ENCODE measurements at places on chromosomes 11 and 22.

GRCh38 chr11:70550456-70551195 is 152.3 kb downstream of the CTTN start:
- no peak for DNase-seq

DNA sequence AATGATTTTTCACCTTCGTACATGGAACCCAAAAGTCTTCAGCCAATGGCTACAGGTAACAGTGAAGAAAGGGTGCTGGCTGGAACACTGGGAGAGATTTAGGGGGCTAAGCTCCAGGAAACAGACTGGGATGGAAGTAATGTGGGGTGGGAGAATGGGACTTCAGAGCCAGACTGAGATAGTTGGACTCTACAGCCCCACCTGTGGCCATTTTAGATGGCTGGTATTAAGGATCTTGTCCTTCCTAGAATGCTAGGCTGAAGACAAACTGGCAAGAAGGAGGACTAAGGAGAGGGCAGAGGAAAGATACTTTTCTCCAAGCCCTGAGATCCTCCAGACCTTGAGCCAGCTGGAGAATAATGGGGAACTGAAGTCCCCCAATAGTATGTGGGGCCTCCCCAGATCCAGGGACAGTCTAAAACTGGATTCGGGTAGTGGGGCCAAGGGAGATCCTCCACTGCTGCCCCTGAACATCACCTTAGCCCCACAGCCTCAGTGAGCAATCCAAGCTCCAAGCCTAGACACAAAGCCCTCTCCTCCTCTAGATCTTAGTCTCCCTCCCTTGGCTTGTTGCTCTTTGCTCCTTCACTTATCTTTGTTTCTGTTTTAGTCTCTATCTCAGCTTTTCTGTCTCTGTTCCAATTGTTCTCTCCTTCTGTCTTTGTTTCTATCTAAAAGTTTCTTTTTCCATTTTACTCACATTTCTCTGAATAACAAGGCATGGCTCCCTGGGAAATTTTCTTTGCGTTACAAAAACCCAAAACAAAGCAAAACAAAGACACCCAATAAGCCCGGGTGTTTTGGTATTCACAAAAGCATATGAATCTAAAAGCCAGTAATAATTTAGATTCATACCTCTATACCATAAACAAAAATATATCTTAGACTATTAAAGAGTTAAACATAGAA is 16.2 kb upstream of the RRAS2 start:
- no peak for DNase-seq

- no peak for DNase-seq
Observed at GRCh38 chr11:11374358-11375148, 21.5 kb upstream of the CSNK2A3 start.

DNA sequence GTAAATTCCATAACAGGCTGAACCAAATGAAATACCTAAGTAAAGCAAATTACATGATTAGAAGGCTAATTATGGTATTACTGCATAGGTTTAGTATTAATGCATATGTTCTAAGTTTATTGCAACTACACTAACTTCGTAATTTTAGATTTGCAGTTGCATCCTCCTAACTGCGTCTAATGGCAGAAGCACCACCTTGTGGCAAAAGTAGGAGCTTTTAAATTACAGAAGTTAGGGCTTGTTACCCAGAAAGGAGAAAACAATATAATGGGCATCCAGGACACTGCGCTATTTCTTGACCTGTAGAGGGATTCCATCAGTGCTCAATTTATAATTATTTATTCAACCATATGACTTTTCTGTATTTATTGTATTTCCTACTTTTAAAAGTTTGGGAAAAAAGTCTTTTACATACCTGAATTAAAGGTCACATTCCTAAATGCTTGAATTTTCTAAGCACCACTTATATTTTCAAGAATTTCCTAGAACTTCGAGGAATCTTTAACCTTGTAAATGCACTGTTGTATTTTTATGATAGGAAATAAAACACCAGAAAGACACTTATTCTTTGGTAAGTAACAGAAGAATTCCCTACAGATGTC is 16.3 kb upstream of the GPR83 start:
- peak; percentile 82 for DNase-seq

DNA sequence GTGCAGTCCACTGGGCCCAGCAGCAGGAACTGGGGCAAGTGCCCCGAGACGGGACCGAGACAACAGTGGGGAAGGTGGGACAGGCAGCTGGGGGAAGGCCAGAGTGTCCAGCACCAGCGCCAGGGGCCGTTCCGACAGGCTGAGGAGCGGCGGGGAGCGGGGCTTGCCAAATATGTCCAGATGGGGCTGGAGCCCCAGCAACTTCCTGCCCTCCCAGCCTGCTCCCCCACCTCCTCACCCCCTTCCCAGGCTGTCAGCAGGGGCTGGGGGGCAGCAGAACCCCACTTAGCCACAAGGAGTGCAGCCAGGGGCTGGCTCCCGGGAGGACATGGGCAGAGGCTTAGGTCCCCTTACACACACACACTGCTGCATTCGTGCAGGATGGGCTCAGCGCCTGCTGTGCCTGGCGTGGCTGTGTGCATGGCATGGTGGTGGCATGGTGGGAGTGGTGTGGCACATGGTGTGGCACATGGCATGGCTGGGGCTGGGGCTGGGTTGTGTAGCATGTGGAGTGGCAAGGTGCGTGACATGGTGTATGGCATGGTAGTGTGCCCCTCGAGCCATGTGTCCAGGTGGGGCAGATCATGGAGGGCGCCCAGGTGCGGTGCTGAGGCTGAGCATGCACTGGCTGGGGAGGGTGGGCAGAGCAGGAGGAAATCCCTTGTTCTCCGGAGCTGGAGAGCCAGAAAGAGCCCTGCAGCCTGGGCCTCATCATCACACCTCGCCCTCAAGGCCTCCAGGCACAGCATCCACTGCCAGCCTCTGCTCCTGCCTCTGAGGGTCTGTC is 51.7 kb downstream of the CDKN1C start:
- DNase-seq = no peak

DNA sequence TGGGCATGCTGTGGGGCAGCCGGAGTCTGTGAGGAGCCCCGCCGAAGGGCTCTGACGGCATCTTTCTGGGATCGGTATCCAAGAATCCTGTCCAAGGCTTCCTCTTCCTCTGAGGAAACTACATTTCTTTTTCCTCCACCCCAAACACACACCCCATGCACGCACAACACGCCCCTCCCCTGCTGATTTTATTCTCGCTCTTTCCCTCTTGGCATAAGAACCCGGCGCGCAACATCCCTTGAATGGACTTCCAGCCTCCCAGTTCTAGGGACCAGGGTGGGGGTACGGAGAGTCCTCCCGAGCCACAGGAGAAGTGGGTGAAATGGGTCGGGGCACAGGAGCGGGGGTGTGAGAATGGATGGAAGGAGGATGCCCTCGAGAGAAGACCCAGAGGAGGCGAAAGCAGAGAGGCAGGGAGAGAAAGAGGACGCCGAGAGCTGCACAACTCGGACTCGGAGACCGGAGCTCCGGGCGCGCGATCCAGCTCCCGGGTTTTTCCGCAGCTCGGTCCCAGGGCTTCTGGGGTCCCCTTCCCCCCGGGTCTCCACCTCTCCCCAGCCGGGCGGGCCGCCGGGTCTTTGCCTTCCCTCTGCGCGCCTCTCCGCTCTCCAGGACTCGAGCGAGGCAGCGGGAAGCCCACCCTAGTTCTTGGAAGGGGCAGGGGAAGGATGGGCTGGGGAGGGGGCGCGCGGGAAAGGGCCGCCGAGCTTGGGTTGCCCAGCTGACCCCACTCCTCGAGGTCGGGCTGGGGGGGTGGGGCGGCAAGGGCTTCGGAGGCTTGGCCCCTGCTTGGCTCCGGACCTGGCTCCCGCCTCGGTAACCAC is 1.5 kb upstream of the LARGE1 start:
- peak; percentile 84 for DNase-seq

- no peak for DNase-seq
Observed at GRCh38 chr11:40204228-40204627, 1255.2 kb downstream of the LRRC4C start.

- no peak for DNase-seq
Observed at GRCh38 chr11:17783878-17784277, 49.3 kb downstream of the KCNC1 start.

- no peak for DNase-seq
Observed at GRCh38 chr11:126101251-126101929, 38.7 kb upstream of the CDON start.

- DNase-seq = no peak
Observed at GRCh38 chr11:102929166-102929565, 26.4 kb downstream of the MMP13 start.

- no peak for DNase-seq
Observed at GRCh38 chr22:48055827-48056226, 1293.4 kb downstream of the TBC1D22A start.

DNA sequence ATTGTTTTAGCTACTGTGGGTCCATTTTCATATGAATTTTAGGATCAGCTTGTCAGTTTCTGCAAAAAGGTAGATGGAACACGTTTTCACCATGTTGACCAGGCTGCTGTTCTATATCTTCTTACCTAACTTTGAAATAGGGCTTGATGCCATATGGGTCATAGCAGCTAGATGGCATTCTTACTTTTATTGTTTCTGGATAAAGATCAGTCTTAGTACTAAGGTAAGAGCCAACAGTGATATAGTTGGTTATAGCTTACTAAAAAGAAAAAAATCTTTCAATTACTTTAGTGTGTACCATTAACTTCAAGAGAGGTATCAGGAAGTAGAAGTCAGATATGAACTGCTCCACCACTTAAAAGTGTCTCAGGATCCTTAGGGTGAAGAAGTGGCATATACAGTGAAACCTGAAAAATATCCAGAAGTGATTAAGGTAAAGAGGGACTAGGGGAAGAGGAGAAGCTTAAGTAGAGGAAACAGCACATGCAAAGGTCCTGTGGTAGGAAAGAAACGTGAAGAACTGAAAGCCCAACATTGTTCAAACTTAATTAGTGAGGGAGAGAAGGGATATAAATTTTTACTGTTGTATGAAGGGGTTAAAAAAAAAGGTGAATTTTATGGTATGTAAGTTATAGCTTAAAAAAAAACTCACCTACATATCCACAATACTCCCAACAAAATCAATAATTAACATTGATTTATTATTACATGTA is 59.9 kb upstream of the B3GNT6 start:
- no peak for DNase-seq

- peak; percentile 69 for DNase-seq
Observed at GRCh38 chr11:10514202-10514601, 26.8 kb downstream of the RNF141 start.

GRCh38 chr11:116093481-116094270 is 589.5 kb upstream of the CADM1 start:
- DNase-seq = no peak

GRCh38 chr11:132423266-132423665 is 1052.9 kb downstream of the NTM start:
- no peak for DNase-seq

GRCh38 chr11:2588809-2589537 is 110.8 kb downstream of the KCNQ1OT1 start:
- DNase-seq = no peak

GRCh38 chr22:44385781-44386180 is 73.0 kb upstream of the SHISAL1 start:
- DNase-seq = no peak

DNA sequence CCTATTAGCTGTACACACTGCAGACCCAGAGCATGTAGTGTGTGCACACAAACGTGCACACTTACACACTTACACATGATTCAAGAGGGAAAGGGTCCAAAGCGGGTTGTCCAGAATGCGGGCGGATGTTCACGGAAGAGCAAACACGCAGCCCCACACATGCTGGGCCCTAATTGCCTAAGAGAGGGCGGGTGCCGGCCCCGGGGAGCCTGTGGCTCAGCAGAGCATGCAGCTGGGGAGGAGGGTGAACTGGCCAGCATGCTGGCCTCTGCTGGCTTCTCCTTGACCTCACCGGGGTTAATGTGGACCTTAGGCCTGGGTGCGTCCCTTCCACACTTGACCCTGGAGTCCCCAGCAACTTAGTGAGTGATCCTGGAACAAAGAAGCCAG is 816.3 kb downstream of the BRD1 start:
- no peak for DNase-seq

DNA sequence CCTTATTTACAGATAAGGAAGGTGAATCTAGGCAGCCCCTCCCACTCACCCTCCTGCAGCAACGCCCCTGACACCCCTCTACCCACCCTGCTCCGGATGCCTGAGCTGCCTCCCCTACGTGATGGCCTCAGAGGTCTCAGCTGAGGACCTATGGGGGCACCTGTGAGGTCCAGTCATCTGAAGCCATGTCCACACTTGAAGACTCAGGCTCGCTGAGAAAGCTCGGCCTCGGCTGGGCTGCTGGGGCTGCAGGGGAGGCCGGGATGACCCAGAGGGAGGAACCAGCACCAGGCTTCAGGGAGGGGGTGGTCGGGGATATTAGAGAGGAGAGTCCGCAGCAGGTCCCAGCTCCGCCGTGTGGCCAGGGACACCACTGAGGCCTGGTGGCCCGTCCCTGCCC is 92.8 kb downstream of the BRD1 start:
- DNase-seq = no peak

- DNase-seq = peak; percentile 69
Observed at GRCh38 chr11:22304337-22304961, 33.7 kb upstream of the SLC17A6 start.

DNA sequence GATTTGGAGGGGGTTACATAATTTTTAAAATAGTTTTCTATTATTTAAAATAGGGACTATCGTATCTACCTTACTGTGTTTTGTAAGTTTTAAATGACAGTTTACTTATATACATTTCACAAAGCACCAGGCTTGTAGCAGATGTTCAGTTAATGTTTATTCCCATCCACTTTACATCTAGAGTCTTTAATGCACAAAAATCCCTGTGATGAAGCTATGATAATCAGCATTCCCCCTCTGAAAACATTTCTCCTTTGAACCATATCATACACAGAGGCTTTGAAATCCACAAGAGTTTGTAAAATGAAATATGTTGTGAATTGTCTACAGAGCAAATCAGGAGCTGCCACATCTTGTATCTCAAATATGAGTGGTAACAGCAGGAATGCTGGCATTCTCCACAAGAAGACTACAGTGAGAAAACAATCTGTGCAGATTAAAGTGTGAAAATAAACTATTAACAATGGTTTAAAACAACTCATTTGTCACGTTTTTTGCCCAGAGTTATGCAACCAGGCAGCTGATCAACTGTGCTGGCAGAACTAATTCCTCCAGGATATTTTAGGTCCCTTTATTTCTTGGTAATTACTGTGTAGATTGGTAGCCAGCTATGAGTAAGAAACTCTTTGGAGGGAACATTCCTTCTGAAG is 699.1 kb upstream of the ARHGAP42 start:
- DNase-seq = peak; percentile 0

DNA sequence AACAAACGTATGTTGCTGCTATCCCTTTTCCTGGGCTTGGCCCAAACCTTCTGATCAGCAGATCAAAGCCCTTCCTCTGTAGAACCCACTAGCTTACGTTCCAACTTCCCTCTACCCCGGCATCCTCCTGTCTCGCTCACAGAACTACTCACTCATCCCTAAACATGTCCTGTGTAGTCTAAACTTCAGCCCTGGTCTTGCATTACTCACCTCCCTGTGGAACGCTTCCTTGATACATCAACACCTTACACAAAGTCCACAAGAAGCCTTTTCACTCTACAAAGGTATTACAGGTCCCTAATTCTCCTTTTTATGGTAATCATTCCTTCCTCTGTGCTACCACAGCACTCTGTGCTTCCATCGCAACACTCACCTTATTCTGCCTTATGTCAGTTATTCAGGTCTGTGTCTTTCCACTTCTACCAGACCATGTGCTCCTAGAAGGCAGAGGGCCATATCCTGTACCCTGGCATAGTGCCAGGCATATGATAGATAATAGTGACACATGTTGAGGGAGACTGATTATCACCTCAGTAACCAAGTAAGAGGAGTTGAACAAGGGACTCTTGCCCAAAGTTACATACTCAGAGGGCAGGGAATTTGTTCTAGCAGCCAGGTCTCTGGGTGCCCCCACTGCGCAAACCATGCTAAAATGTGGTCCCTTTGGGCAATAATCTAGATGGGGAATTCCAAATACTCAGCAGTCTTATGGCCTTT is 41.6 kb downstream of the USP35 start:
- DNase-seq = no peak

- DNase-seq = no peak
Observed at GRCh38 chr22:36292823-36293530, 40.0 kb downstream of the APOL1 start.

All from adipocyte (in vitro differentiated cells).